ENCODE measurements at places on chromosomes 13 and 19.

- peak; percentile 41 for DNase-seq
Measured at GRCh38 chr13:113562085-113562749, 22.3 kb upstream of the TFDP1 start.

DNA sequence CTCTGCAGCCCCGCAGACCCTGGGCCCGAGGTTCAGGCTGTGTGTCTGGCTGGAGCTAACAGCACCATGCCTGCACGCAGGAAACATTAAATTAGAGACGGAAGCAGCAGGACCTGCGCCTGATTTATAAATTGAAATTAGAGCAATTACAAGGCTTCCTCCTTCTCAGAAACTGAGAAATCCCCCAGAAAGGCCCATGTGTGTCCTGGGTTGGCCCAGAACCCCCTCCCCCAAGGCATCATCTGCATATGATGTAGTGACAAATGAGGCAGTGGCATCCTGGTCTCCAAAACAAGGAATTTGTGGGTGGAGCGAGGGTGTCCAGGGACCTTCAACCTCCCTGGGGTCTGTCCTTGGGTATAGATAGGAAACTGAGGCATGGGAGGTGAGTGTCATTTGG is 27.2 kb upstream of the SEMA6B start:
- no peak for DNase-seq

DNA sequence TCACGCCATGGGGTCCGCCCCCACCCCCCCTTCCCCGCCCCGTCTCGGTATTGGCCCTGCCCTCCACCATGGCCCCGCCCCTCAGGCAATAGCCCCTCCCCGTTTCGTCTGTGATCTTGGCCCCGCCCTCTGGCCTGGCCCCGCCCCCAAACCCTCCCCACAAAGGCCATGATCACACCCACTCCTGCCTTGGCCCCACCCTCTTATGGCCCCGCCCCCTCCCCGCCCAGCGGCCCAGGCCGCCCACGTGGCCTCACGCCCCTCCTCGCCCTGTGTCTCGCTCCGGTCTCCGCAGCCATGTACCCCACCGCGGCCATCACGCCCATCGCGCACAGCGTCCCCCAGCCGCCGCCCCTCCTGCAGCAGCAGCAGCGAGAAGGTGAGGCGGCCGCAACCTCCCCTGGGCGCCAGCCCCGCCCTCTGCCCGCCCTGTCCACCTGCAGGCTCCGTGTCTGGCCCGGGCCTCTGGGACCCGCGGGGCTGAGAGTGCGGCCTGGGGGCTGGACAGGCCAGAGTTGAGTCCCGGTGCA is 61.3 kb downstream of the CELF5 start:
- no peak for DNase-seq

GRCh38 chr19:29672319-29672932 is 7.2 kb downstream of the PLEKHF1 start:
- DNase-seq = no peak

GRCh38 chr19:3984584-3984907 is 717 bp downstream of the EEF2 start:
- no peak for DNase-seq

DNA sequence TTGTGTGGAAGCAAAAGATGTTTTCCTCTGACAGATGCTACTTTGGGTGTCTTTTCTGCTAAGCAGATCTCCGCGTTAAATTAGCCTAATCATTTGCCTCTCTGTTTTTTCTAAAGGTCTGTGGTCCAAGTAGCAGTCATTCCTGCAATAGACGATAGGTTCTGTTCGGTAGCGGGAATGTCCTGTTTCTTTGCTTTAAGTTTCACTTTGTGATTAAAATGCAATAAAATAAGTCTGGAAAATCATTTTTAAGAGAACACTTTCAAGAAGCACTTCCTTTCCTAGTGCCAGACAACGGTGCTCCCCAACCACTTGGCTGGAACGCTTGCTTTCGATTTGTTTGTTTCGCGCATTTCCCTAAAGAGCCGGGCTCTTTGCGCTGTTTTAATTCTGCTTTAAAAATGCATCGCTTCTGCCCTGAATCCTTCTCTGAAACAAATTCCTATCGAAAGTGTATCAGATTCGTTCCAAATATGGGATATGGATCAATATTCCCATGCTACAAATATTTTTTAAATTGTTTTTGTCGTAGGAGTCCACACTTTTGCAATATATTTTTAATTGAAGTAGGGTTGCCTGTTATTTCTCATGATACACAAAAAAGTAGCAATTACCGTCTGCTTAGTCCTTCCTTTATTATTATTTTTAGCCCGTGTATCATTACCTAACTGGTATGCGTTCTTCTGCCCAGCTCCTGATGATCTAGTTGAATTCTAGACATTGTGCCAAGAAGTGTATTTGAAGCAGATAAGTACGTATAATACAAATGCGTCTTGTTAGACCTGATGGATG is 14.2 kb downstream of the ZIC2 start:
- DNase-seq = no peak

DNA sequence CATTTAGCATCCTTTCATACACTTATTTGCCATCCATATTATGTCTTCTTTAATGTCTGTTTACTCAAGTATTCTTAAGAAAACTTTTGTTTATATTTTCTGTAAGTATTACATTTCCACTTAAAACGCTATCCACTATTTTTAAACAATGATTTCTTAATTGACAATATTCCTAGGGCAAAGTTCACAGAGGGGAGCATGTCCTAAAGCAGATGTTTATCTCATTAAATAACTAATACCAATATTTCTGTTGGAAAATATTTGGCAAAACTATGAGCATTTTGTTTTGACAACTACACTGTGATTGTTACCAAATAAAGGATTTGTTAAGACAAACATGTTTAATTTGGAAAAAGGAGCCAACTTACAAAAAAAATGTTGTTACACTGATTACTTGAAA is 643.3 kb downstream of the SLITRK5 start:
- no peak for DNase-seq

- no peak for DNase-seq
Measured at GRCh38 chr19:9040131-9040530, 29.9 kb upstream of the MUC16 start.

DNA sequence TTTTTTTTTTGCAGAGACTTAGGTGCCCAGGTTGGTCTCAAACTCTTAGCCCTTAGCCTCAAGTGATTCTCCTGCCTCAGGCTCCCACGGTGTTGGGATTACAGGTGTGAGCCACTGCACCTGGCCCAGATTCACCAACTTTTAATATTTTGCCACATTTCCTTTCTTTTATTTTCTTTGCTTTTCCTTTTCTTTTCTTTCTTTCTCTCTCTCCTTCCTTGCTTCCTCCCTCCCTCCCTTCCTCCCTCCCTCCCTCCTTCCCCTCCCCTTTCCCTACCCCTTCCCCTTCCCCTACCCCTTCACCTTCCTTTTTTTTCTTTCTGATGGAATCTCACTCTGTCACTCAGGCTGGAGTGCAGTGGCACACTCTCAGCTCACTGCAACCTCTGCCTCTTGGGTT is 35.3 kb downstream of the BICRA start:
- DNase-seq = no peak

DNA sequence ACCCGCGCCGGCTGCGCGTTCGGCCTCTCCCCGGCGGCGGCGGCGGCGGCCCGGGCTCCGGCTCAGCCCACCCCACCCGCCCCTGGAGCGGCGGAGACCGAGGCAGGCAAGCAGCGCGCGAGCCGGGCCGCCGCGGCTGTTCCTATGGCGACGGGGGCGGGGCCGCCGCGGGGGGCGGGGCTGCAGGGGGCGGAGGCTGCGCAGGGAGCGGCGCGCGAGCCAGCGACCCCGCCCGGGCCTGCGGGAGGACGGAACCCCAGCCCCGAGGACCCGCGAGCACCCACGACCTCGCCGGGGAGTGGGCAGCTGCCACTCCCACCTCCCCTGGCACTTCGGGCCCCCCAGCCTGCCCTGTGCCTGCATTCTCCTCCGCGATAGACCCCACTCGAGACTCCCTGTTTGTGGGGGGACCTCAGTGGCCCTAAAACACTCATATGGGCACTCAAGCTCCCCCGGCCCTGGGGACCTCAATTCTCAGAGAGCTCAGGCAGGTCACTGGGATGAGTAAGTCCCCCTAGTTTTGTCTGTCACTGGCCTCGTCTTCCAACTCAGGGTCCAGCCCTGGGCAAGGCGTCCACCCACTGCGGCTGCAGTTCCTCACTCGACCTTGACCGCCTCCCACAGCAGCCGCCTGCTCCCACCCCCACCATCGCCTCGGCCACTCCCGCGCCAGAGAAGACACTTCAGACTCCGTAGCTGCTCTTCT is at the start of gene CTXN1:
Gene CTXN1, minus strand, starts transcription at position 115 of the 706 bp plus-strand sequence. CDS start 597 bp downstream, outside the sequence.
- DNase-seq = no peak

DNA sequence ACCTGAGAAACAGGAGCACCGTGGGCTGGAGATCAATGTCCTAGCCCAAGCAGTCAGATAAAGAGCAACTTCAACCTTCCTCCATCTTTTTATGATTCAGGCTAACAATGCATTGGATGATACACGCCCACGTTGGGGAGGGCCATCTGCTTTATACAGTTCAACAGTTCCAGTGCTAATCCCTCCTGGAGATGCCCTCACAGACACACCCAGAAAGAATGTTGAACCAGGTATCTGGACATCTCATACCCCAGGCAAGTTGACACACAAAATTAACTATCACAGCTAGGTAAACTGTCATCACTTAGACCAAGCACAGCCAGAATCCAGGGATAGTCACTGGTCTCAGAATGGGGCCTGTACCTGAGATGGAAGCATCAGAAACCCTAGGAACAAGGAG is 20.6 kb upstream of the SERPINE3 start:
- DNase-seq = no peak

GRCh38 chr19:610071-610800 is 20.6 kb downstream of the HCN2 start:
- no peak for DNase-seq

DNA sequence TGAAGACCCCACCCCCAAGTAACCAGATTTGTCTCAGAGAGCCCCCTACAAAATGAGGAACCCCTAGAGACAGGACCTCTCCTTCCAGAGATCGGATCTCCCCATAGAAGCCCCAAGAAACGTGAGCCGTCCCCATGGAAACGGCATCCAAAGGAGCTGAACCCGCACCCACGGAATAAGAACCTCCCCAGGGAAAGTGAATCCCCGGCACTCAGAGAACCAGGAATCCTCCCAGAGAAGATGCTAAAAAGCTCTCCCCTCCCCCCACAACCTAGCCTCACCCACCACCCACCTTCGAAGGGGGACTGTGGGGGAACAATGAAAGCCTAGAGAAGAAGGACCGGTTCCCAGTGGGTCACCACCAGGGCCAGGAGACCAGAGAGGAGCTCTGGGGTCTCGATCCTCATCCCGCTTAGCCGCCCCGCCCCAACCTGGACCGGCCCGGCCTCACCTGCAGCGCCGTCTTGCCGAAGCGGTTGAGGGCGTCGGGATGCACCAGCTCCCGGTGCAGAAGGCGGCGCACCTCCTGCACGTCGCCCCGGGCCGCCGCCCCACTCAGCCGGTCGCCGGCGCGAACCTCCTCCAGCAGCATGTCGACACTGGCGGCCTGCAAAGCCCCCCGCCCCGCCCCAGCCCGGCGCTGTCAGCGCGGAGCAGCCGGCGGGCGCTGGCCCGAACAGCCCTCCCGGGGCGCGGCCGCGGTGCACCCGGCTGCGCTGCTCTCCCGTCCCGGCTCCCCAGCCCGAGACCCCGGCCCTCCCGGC is 535 bp downstream of the CDKN2D start:
- DNase-seq = no peak

DNA sequence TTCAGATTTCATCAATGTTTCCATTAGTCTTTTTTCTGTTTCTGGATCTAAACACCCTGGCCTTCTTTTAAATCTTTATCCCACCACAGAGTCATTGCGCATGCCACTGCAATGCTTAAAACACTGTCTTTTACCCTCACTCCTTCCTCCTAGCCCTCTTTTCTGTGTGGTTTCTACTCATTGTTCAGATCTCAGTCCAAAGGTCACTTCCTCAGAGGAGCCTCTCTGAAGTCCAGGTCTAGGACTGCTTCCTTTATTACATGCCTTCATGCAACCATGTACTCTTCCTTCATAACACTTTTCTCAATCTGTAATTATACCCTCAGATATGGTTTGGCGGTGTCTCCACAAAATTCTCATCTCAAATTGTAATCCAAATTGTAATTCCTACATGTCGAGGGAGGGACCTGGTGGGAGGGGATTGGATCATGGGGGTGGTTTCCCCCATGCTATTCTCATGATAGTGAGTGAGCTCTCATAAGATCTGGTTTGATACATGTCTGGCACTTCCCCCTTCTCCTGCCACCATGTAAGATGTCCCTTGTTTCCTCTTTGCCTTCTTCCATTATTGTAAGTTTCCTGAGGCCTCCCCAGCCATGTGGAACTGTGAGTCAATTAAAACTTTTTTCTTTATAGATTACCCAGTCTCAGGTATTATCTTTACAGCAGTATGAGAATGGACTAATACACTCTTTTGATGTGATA is 808.9 kb downstream of the DIAPH3 start:
- DNase-seq = no peak

- no peak for DNase-seq
Measured at GRCh38 chr13:78499802-78500201, 103.5 kb downstream of the POU4F1 start.

GRCh38 chr19:8321986-8322637 is 816 bp downstream of the RPS28 start:
- DNase-seq = no peak

DNA sequence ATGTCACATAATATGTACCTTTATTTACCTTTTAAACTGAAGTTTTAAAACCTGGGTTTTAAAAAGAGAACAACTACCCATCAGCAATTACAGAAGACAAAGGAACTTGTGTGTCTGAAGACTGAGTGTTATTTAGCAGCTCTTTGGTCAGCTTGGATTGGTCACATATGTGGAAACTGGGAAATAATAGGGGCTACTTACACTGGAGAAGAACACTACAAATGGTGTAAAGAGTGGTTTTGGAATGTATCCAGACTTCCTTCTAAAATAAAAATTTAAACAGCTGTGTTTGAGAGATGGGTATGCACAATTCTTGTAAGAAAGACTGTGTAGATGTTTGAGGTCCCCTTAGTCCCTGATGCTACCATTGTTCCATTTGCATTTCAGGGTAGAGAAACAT is 13.3 kb downstream of the TNFRSF19 start:
- DNase-seq = no peak

DNA sequence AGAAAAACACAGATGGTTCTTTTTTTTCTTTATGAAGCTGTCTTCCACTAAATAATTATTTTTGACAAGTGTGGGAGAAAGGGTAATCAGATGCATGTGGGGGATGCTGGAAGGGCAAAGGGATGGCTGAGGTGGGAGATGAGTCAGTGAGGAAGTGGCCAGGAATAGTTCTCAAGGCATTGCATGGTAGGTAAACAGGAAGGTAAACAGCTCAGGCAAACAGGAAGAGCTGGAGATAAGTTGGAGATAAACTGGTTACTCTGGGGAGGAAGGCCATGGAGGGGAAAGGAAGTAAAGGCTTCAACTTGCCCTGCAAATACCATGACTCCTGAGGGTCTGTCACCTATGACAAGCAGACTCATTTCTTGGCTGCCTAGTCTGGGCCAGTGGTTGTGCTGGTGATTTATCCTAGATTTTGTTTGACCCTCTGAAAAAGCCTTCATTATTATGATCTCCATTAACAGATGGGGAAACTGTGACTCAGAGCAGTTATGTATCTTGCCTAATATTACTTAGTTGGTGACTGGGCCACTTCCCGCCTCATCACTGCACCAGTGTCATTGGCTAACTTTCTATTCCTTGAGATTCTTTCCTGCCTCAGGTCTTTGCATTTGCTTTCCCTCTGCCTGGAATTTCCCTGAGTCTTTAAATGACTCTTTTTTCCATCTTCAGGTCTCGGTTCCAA is 17.1 kb downstream of the ACTL9 start:
- DNase-seq = no peak

Measured in skeletal muscle cell (primary cell).